ENCODE measurements at places on chromosomes 16 and 17.

- no peak overlapping the region for H3K27ac ChIP-seq
- H3K27me3 ChIP-seq, result peaks cover 32% of the 10 kb centered on the region
- peaks cover 62% of the 10 kb centered on the region for H3K4me1 ChIP-seq
- H3K36me3 ChIP-seq, result no peaks in the 10 kb centered on the region
- DNase-seq, result peak; percentile 86
Measured at GRCh38 chr17:29615048-29615385, 7.7 kb downstream of the CORO6 start.

GRCh38 chr16:74462361-74462760, 41.1 kb upstream of the CLEC18B start:
- no peak overlapping the region for H3K4me3 ChIP-seq
- no peaks in the 10 kb centered on the region for H3K4me1 ChIP-seq
- H3K27me3 ChIP-seq, result no peaks in the 10 kb centered on the region
- H3K27ac ChIP-seq, result no peak overlapping the region
- H3K36me3 ChIP-seq, result peaks cover 50% of the 10 kb centered on the region

GRCh38 chr16:82082543-82083244, 47.6 kb downstream of the HSD17B2 start:
- H3K27me3 ChIP-seq, result no peaks in the 10 kb centered on the region
- no peaks in the 10 kb centered on the region for H3K4me1 ChIP-seq
- H3K27ac ChIP-seq, result no peak overlapping the region
- H3K36me3 ChIP-seq, result no peaks in the 10 kb centered on the region
- no peak overlapping the region for H3K4me3 ChIP-seq
- DNase-seq, result no peak

GRCh38 chr16:57742543-57742942, 7.0 kb downstream of the KATNB1 start:
- no peak overlapping the region for H3K27ac ChIP-seq
- H3K27me3 ChIP-seq, result no peaks in the 10 kb centered on the region
- peaks cover 5% of the 10 kb centered on the region for H3K4me1 ChIP-seq
- DNase-seq, result no peak
- peaks cover 22% of the 10 kb centered on the region for H3K36me3 ChIP-seq

DNA sequence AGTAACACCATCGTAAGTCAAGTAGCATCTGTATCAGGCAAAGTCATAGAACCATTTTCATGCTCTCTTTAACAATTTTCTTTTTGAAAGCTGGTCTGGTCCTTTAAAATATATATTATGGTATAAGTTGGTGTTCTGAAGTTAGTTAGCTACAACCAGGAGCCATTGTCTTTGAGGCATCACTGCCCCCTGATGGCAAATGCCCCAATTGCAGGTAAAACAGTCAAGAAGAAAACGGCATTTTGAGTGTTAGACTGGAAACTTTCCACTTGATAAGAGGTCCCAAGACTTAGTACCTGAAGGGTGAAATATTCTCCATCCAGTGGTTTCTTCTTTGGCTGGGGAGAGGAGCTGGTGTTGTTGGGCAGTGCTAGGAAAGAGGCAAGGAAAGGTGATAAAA, 14.1 kb downstream of the TP53 start:
- H3K4me1 ChIP-seq, result no peaks in the 10 kb centered on the region
- DNase-seq, result peak; percentile 65
- H3K27me3 ChIP-seq, result no peaks in the 10 kb centered on the region
- peaks cover 67% of the 10 kb centered on the region for H3K36me3 ChIP-seq
- H3K27ac ChIP-seq, result no peak overlapping the region
- H3K4me3 ChIP-seq, result no peak overlapping the region

DNA sequence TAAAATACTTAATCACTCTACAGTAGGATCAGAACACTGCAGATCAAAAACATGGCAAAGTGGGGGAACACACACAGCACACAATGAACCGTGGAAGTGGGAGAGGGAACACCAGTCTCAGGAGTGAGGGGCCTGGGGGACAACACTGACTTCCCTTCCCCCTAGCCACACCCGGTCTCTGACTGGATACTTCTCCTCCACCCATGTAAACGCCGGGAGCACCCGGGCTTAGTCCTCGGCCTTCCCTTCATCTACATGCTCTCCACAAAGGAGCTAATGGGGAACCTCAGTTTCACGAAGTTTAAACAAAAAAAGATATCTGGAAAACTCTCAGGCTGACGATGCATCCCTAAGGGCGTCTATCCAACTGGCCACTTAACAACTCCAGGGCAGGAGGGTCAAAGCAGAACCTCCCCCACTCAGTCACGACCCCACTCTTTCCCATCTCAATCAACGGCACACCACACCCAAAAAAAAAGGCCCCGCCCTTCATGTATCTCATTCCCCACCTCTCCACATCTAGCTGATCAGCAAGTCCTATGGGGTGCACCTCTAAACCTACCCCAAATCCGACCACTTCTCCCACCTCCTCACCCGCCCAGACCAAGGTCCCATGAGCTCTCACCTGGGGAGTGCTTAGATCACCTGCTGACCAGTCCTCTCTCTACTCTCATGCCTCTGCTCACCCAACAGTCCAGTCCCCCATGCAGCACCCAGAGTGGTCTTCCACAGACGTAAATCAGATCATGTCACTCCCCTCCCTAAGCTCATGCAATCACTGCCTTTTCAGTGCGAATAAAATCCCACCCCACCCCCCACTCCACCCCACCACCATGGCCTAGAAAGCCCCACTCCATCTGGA, 7.4 kb downstream of the ZDHHC7 start:
- peaks cover 10% of the 10 kb centered on the region for H3K4me1 ChIP-seq
- peaks cover 21% of the 10 kb centered on the region for H3K36me3 ChIP-seq
- H3K27me3 ChIP-seq, result no peaks in the 10 kb centered on the region
- H3K27ac ChIP-seq, result no peak overlapping the region

DNA sequence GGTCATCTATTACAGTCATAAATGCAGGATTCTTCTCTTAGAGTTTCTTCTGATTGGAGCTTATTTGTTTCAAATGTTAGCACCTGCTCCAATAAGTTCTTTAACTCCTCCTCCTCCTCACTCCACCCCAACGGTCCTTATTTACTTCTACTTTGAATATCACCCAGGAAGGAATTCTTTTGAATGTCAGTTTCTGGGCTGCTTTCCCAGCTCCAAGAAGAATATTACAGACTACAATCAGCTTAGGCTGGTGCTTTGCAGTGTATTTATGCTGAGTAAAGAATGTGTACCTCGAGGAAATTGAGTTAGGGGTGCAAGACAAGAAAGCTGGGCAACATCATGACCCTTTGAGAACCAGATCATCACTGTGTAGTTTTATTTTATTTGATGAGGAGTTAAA, 30.8 kb downstream of the MAP3K3 start:
- H3K27me3 ChIP-seq, result no peaks in the 10 kb centered on the region
- H3K36me3 ChIP-seq, result peaks cover 20% of the 10 kb centered on the region
- DNase-seq, result no peak

GRCh38 chr17:74916136-74916850, 6.8 kb downstream of the USH1G start:
- H3K27me3 ChIP-seq, result no peaks in the 10 kb centered on the region
- peaks cover 14% of the 10 kb centered on the region for H3K4me1 ChIP-seq
- H3K27ac ChIP-seq, result no peak overlapping the region
- no peak overlapping the region for H3K4me3 ChIP-seq

- H3K27ac ChIP-seq, result no peak overlapping the region
- no peaks in the 10 kb centered on the region for H3K4me1 ChIP-seq
- no peaks in the 10 kb centered on the region for H3K27me3 ChIP-seq
- DNase-seq, result no peak
- H3K4me3 ChIP-seq, result no peak overlapping the region
- H3K36me3 ChIP-seq, result peaks cover 89% of the 10 kb centered on the region
Measured at GRCh38 chr17:57565176-57565575, 179.9 kb downstream of the CCDC182 start.

DNA sequence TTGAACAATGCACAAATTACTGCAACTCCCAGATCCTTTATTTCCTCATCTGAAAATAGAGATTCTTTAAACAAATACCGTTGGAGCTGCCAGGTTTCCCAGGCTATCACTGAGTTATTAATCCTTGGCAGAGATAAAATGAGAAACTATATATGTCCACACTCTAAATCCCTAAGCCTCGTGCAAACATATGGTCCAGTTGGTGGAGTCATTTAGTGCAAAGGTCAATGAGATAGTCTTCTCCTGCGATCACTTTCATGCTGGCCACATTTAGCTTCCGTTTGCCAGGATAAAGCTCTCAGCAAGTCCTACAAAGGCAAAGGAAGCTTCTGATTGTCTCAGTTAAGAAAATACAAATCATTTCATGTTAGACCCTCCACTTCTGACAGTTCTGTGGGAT, 11.0 kb downstream of the GRIN2A start:
- DNase-seq, result no peak
- no peak overlapping the region for H3K27ac ChIP-seq
- peaks cover 7% of the 10 kb centered on the region for H3K27me3 ChIP-seq
- no peaks in the 10 kb centered on the region for H3K4me1 ChIP-seq
- H3K4me3 ChIP-seq, result no peak overlapping the region

- H3K27ac ChIP-seq, result no peak overlapping the region
- no peak for DNase-seq
- no peak overlapping the region for H3K4me3 ChIP-seq
- H3K4me1 ChIP-seq, result no peaks in the 10 kb centered on the region
- no peaks in the 10 kb centered on the region for H3K27me3 ChIP-seq
Measured at GRCh38 chr17:9090641-9091096, 69.4 kb downstream of the NTN1 start.

- H3K36me3 ChIP-seq, result no peaks in the 10 kb centered on the region
- H3K4me1 ChIP-seq, result no peaks in the 10 kb centered on the region
- no peak overlapping the region for H3K27ac ChIP-seq
Measured at GRCh38 chr16:71542377-71542776, 16.2 kb downstream of the CHST4 start.

DNA sequence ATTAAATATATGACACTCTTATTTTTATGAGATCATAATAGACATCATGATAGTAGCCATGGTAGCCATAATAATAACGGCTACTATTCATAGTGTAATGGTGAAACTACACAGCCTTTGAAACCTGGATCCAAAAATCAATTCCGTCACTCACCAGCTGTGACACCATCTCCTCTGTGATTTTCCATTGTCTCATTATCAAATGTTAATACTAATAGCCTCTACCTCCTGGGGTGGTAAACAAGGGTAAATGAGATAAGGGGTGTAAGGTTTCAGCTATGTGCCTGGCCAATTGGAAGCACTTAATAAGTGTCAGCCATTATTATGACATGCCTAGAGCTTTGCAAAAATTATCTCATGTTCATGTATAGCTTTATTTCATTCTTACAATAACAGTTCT, 88.6 kb downstream of the CACNG3 start:
- H3K27ac ChIP-seq, result no peak overlapping the region
- no peaks in the 10 kb centered on the region for H3K4me1 ChIP-seq
- H3K36me3 ChIP-seq, result no peaks in the 10 kb centered on the region
- no peak for DNase-seq

GRCh38 chr17:74601944-74602572, 10.0 kb upstream of the CD300LD start:
- H3K27ac ChIP-seq, result no peak overlapping the region
- peaks cover 30% of the 10 kb centered on the region for H3K4me1 ChIP-seq
- H3K27me3 ChIP-seq, result no peaks in the 10 kb centered on the region
- peak; percentile 48 for DNase-seq
- no peaks in the 10 kb centered on the region for H3K36me3 ChIP-seq

- no peaks in the 10 kb centered on the region for H3K27me3 ChIP-seq
- no peak overlapping the region for H3K4me3 ChIP-seq
- peaks cover 47% of the 10 kb centered on the region for H3K4me1 ChIP-seq
Measured at GRCh38 chr17:8963014-8963413, 2.5 kb downstream of the PIK3R5 start.

GRCh38 chr16:2500918-2501750, 12.6 kb upstream of the ATP6V0C start:
- H3K27ac ChIP-seq, result no peak overlapping the region
- H3K4me1 ChIP-seq, result peaks cover 18% of the 10 kb centered on the region
- H3K27me3 ChIP-seq, result no peaks in the 10 kb centered on the region
- peak; percentile 82 for DNase-seq

DNA sequence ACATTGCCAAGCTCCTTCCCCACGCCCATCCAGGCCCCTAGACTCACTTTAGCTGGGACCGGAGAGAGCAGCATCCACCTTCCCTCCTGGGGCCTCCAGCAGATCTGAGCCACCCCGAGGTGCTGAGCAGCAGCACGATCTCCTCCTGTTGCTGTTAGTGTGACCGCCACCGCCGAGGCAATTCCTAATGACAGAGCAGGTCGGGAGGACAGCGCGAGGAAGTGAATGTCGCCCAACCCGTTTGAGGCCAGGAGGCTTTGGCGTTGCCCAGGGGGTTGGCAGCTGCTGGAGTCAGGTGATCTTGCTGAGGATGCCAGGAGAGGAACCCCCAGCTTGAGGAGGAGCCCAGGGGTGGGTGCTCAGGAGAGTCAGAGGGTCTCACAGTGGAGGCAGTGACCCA, at the start of gene RNF222:
Gene RNF222, minus strand, starts transcription at position 192 of the 400 bp plus-strand sequence. CDS start 4,366 bp downstream, outside the sequence.
- H3K27ac ChIP-seq, result no peak within 1 kb of the TSS
- no peak for DNase-seq
- no peaks in the 10 kb centered on the region for H3K36me3 ChIP-seq
- H3K4me1 ChIP-seq, result peaks cover 10% of the 10 kb centered on the region

- no peaks in the 10 kb centered on the region for H3K4me1 ChIP-seq
- no peak overlapping the region for H3K27ac ChIP-seq
- DNase-seq, result no peak
Measured at GRCh38 chr17:34024386-34024785, 230.7 kb upstream of the CCL2 start.

GRCh38 chr16:11611871-11612664, 25.3 kb upstream of the LITAF start:
- no peak overlapping the region for H3K27ac ChIP-seq
- DNase-seq, result peak; percentile 64
- peaks cover 61% of the 10 kb centered on the region for H3K4me1 ChIP-seq
- H3K36me3 ChIP-seq, result no peaks in the 10 kb centered on the region
- no peaks in the 10 kb centered on the region for H3K27me3 ChIP-seq

DNA sequence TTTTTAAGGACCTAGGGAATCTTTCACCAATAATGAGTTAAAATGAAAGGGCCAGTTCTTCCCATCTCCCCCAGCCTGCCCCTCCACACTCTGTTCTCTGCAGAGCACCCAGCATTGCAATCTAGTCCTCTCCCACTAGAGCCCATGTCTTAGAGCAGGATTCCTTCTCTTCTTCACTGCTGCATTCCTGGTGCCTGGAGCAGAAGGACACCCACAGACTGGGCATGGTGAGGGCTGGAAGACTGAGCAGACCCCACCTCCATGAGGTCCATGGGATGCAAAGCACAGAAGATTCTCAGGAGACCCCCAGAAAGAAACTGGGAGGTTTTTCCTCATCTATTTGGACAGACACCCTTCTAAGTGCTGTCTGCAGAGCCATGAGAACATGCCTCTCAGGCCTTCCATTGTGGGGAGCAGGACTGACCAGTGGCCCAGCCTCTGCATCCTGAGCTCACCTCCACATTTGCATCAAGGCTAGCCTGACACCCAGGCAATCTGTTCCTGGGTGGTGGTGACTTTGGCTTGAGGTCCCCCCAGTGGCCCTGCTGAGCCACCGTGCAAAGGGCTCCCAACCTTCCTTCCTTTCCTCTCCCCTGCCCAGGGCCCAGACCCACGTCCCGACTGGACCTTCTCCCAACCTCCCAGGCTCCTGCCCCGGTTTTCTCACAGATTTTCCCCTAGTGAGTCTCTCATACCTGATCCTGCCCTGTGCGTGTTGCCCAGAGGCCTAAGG, 74.2 kb upstream of the ZNF469 start:
- no peak overlapping the region for H3K27ac ChIP-seq
- H3K4me3 ChIP-seq, result no peak overlapping the region
- H3K36me3 ChIP-seq, result no peaks in the 10 kb centered on the region
- DNase-seq, result no peak
